ENCODE measurements at places on chromosomes 6 and 20.
A peak's percentile ranks its signal among the peaks of the same experiment; 100 is the strongest.

GRCh38 chr20:53870426-53871315, 199.7 kb downstream of the BCAS1 start:
- no peak for DNase-seq

DNA sequence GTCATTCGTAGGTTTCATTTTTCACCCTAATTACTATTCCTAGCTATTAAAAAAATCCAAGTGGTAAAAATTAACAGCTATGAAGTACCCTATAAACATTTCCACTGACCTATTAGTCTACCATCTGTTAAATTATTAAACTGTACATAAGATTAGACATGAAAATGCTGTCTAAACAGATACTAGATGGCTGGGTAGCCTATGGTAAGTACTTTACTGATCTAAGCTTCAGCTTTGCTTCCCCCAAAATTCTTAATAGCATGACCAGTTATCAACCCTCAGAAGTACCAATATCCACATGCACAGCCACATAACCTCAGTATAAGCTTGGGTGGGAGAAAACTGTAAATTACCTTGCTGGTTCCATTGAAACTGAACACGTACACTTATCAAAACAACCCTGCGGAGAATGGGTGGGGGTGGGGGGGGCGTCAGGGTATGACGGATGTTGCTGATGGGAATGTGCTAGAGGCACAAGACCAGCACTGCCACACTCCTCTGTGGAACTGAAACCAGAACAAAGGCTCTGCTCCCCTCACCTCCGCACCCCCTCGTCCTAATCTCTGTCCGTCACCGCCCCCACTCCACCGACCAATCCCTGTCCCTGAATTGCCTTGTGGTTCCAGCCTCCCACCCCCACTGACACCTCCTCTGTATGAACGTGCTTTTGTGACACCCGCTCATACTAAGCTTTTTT, 45.3 kb downstream of the B4GALT5 start:
- peak; percentile 85 for DNase-seq

- peak; percentile 66 for DNase-seq
Observed at GRCh38 chr20:63628246-63628975, 1.5 kb upstream of the GMEB2 start.

DNA sequence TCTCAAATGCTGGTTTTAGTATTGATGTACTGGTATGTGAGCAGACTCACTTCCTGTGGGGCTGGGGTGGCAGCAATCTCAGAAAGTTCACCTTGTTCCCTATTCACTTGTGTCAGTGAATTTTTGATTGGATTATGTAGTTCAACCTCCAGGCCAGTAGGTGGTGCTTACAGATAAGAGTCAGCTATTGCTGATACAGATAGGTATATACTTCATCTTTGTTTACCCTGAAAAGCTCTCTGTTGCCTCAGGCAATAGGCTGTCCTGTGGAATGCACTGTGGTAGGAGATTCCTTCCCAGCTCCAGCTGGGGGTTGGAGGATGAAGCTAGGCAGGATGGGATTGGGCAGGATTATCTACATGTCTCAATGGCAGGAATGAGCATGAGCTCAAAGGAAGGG, 851.2 kb upstream of the EYS start:
- DNase-seq, result no peak

- DNase-seq, result no peak
Observed at GRCh38 chr6:13166916-13167315, 161.4 kb downstream of the TBC1D7 start.

- DNase-seq, result no peak
Observed at GRCh38 chr6:76043690-76044089, 28.8 kb downstream of the IMPG1 start.

- no peak for DNase-seq
Observed at GRCh38 chr6:164274493-164274892, 860.0 kb downstream of the QKI start.

- DNase-seq, result no peak
Observed at GRCh38 chr6:46715141-46715540, 20.0 kb downstream of the PLA2G7 start.

- no peak for DNase-seq
Observed at GRCh38 chr6:37088897-37089296, 81.1 kb upstream of the PIM1 start.

DNA sequence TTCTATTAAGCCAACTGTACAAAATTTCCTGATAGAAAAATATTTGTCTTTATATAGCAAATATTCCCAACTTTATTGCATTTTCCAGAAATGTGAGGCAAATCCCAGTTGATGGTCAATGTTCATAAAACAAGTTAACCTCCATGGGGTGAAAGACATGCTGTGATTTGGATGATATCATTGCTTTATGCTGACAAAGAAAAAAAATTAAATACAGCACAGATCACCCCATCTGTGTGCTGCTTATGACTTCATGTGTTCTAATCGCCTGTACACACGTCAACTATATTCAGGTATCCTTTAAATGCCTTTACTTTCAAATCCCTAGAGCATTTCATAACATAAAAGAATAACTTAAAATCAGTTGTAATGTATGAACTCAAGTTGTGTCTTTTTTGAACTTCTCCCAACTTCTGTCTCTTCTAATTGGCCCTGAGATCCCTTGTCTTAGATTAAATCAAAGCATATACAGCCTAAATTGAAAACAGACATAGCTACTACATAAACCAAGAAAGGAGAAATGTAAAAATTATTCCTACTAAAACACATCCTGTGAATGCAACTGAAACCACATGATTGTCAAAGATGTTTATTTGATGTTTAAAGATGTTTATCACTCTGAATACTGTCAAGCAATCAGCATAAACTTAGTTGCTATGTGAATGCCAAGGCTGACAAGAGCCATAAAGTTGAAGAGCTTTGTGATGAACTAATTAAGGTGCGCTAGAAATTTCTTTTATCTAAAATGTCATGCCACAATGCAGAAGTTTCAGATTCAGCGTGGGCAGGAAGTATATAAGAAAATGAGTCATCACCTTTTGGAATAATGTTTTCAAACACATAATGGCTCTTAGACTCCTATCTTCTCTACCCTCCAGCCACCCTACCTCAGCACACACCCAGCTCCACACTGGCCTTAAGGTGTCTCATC, 68.7 kb downstream of the FILIP1 start:
- DNase-seq, result no peak

DNA sequence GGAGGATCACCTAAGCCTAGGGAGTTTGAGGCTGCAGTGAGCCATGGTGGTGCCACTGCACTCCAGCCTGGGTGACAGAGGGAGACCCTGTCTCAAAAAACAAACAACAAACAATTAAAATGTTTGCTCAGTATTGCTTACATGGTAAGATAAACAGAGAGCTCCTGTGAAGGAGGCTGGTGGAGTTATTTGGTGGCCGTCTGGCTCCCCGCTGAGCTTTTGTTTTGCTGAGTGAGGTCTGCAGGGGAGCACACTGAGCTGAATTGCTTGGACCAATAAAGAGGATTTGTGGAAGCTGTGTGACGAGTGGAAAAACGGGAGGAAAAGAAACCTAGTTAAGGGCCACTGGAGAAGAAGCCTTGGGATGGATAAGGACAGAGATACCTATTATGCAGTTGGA, 41.1 kb upstream of the BMP6 start:
- DNase-seq, result no peak

DNA sequence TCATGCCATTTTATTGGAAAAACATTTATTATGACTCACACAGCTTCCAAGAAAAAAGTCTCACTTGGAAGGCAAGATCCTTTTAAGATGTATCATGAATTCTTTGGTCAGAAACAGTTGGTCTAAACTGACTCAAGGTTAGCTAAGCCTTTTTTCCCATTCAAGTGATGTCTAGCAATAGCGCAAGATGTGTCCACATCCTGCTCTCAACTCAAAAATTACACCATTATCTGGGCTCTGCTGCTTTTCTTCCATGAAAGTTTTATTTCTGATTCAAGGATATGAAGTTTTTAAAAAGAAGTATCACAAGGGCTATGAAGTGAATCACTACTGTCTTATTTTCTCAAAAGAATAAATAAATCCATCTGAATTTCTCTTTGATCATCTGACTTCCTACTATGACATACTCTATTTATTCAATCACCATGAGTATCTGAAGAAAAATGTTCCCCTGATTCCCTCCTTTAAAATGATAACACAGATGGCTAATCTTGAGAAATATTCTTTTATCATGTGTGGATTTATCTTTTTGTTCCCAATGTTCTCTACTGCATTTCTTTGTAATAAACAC, 139.2 kb downstream of the AHI1 start:
- DNase-seq, result no peak

- no peak for DNase-seq
Observed at GRCh38 chr6:45789238-45789637, 226.4 kb downstream of the CLIC5 start.

GRCh38 chr6:83057705-83058321, 7.8 kb downstream of the UBE3D start:
- DNase-seq, result peak; percentile 22

DNA sequence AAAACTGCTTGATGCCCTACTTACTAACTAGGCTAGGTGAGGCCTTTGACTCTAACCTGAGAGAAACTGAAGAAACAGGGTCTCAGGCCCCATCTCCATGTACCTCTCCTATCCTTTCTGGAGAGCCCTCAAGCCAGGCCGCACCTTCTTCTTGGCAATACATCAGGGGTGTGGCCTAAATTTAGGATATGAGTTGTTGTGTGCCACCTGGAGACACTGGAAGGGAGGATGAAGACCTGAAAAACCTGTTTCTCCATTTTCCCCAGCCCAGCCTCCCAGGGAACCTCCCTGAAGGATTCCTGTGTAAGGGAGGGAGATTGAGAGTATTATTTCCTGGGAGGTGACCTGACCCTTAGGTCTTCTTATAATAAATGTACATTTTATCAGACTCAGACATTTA, 3.1 kb downstream of the LY6G6D start:
- DNase-seq, result no peak

DNA sequence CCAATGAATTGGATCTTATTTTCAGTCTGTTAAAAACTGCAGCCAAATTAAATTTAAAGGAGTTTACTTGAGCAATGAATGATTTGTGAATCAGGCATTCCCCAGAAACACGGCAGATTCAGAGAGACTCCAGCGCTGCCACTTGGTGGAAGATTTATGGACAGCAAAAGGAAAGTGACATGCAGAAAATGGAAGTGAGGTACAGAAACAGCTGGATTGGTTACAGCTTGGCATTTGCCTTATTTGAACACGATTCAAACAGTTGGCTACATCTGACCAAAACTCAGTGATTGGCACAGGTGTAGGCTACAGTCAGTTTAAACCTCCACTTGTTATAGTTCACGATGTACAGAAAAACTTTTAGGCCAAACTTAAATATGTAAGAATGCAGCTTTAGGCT, 257.6 kb upstream of the IMPG1 start:
- no peak for DNase-seq

- no peak for DNase-seq
Observed at GRCh38 chr6:1250489-1251197, 61.3 kb upstream of the FOXQ1 start.
